ENCODE measurements at places on chromosomes 3 and 15.
A peak's percentile ranks its signal among the peaks of the same experiment; 100 is the strongest.

- peaks cover 24% of the 10 kb centered on the region for H3K4me1 ChIP-seq
- no peak overlapping the region for H3K27ac ChIP-seq
- no peak overlapping the region for H3K4me3 ChIP-seq
Observed at GRCh38 chr3:133487920-133488540, 85.5 kb upstream of the CDV3 start.

- no peak for DNase-seq
- H3K4me3 ChIP-seq: no peak overlapping the region
- H3K27me3 ChIP-seq: peaks cover 23% of the 10 kb centered on the region
- H3K27ac ChIP-seq: no peak overlapping the region
- peaks cover 16% of the 10 kb centered on the region for H3K4me1 ChIP-seq
Observed at GRCh38 chr3:172511783-172512762, 11.2 kb downstream of the TNFSF10 start.

GRCh38 chr15:98039596-98039995, 79.1 kb downstream of the ARRDC4 start:
- H3K27me3 ChIP-seq: peaks cover 2% of the 10 kb centered on the region
- DNase-seq: no peak
- H3K4me1 ChIP-seq: peaks cover 11% of the 10 kb centered on the region
- no peak overlapping the region for H3K4me3 ChIP-seq
- no peaks in the 10 kb centered on the region for H3K36me3 ChIP-seq

- H3K27ac ChIP-seq: no peak overlapping the region
- H3K4me1 ChIP-seq: no peaks in the 10 kb centered on the region
- DNase-seq: no peak
- no peaks in the 10 kb centered on the region for H3K27me3 ChIP-seq
Observed at GRCh38 chr15:94370206-94370935, 139.0 kb downstream of the MCTP2 start.

DNA sequence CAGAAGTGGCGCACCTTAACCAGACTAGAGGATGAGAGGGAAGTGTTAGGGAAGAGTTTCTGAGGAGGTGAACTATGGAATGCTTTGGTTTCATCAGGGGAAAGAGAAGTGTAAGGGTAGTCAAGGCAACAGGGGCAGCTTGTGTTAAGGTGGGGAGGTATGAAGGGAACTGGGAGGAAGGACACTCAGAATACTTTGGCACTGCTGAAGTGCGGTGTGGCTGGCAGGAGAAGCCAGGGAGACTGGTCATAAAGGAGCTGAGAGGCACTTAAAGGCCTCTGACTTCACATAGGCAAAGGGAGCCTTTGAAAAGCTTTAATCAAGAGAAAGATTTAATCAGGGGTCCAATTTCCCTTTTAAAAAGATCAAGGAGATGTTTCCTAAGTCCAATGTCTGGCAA, 129.0 kb downstream of the ERC2 start:
- H3K4me1 ChIP-seq: no peaks in the 10 kb centered on the region
- no peaks in the 10 kb centered on the region for H3K27me3 ChIP-seq
- no peaks in the 10 kb centered on the region for H3K36me3 ChIP-seq
- DNase-seq: no peak
- H3K27ac ChIP-seq: no peak overlapping the region
- H3K4me3 ChIP-seq: no peak overlapping the region

- DNase-seq: no peak
- H3K27ac ChIP-seq: no peak overlapping the region
- H3K27me3 ChIP-seq: no peaks in the 10 kb centered on the region
- H3K36me3 ChIP-seq: no peaks in the 10 kb centered on the region
- H3K4me3 ChIP-seq: no peak overlapping the region
Observed at GRCh38 chr15:39488516-39488915, 92.4 kb upstream of the THBS1 start.

DNA sequence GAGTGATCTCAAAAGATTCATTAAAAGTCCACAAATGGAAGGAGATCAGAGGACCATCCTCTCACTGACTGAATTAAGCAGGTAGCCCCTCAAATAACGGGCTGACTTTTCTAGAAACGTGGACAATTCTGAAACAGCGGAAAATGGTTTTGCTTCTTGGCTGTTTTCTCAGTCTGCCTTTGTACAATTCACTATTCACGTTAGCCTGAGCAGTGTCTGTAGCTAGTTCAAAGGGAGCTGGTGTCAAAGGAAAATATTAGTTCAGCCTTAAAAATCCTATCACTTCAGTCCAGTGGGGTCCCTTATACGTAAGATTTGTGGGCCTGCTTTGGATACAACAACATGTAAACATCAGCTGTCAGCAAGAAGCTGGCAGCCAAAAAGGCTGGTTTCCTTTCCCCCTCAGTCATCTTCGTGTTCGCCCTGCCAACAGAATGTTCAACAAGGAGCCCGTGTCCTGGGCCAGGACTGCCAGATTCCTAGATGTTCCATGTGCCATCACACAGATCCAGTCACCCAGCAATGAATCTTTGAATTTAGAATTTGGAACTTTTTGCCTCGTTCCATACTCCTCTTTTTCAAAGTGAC, 19.3 kb downstream of the LMCD1 start:
- H3K27ac ChIP-seq: no peak overlapping the region
- peaks cover 50% of the 10 kb centered on the region for H3K4me1 ChIP-seq
- no peak for DNase-seq

GRCh38 chr3:59877263-59878037, 827.6 kb upstream of the CFAP20DC start:
- no peak overlapping the region for H3K4me3 ChIP-seq
- no peaks in the 10 kb centered on the region for H3K36me3 ChIP-seq
- no peak for DNase-seq
- H3K27me3 ChIP-seq: no peaks in the 10 kb centered on the region

DNA sequence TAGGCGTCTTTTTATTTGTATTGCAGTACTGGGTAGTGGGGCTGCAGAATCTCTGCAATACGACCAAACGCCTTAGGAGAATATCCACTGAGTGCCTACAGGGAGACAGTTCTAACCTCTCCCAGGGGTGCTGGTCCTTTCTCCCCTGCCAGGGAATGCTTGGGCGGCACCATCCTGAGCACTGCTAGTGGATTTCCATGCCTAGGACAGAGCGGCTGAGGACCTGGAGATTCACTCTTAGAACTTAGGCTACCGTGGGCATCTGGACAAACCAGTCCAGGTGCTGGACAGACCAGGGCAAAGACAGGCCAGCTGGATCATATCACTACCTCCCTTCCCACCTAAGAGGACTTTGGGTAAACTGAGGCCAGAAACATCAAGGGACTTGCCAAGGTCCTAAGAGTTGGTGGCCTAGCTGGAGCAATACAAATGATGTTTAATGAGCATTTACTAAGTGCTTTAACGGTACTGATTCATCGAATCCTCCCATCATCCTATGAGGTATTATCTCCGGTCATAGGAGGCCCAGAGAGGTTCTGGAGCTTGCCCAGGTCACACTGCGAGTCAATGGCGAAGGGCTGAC, 902 bp downstream of the TMEM44 start:
- peak overlapping the region; percentile 91 for H3K4me3 ChIP-seq
- H3K36me3 ChIP-seq: peaks cover 32% of the 10 kb centered on the region
- H3K27me3 ChIP-seq: no peaks in the 10 kb centered on the region
- no peak for DNase-seq
- peak overlapping the region; percentile 81 for H3K27ac ChIP-seq
- peaks cover 14% of the 10 kb centered on the region for H3K4me1 ChIP-seq

GRCh38 chr3:134846911-134847317, 51.9 kb downstream of the EPHB1 start:
- peaks cover 1% of the 10 kb centered on the region for H3K27me3 ChIP-seq
- DNase-seq: peak; percentile 79
- H3K27ac ChIP-seq: peak overlapping the region; percentile 64

- no peak for DNase-seq
- H3K36me3 ChIP-seq: no peaks in the 10 kb centered on the region
- H3K4me3 ChIP-seq: no peak overlapping the region
Observed at GRCh38 chr3:42411429-42411828, 1.0 kb upstream of the LYZL4 start.
